ENCODE measurements at places on chromosomes 4 and X. TPM values are rescaled to one million over a fixed set of nuclear protein-coding genes. Genes with fewer than 3 reads are reported as not detected.

Gene F8A1
- total RNA-seq, result 113 TPM

Gene CDKL2
- total RNA-seq, result 0.79 TPM

Gene EGF
- 1.3 TPM for total RNA-seq

Gene ODAM
- total RNA-seq, result not detected

Gene CMC4
- total RNA-seq, result 15.4 TPM

Gene PNMA3
- total RNA-seq, result 0.27 TPM

Gene P2RY10
- total RNA-seq, result not detected

Gene RHOH
- total RNA-seq, result 0.23 TPM

Gene UGT2B15
- total RNA-seq, result not detected

Gene FHIP1A
- total RNA-seq, result 0.18 TPM

Gene CXorf66
- total RNA-seq, result not detected

Gene MXD4
- 19.3 TPM for total RNA-seq

Gene FAM47E
- not detected for total RNA-seq

Gene ZMAT1
- not detected for total RNA-seq

Gene ZNF518B
- total RNA-seq, result 2.8 TPM

Gene TMEM164
- total RNA-seq, result 79.3 TPM

Gene NPY2R
- total RNA-seq, result not detected

Gene MAGEB6
- total RNA-seq, result not detected

Gene OPHN1
- 1.4 TPM for total RNA-seq

Gene GPR119
- total RNA-seq, result not detected

Gene TLR3
- total RNA-seq, result 0.39 TPM

Gene RIBC1
- 1.3 TPM for total RNA-seq

Gene PHOX2B
- total RNA-seq, result not detected

Gene CSAG3
- total RNA-seq, result not detected

Gene UTP14A
- total RNA-seq, result 60.2 TPM
